HepG2 (cell line): ENCODE measurements at places on chromosomes 12 and 14. TPM values are rescaled to one million over a fixed set of nuclear protein-coding genes. Genes with fewer than 3 reads are reported as not detected.
A peak's percentile ranks its signal among the peaks of the same experiment; 100 is the strongest.

- no peak overlapping the region for H3K27ac ChIP-seq
- no peak overlapping the region for H3K4me3 ChIP-seq
- no peak for DNase-seq
- no peaks in the 10 kb centered on the region for H3K36me3 ChIP-seq
Measured at GRCh38 chr14:26929361-26929760, 331.5 kb upstream of the NOVA1 start.

DNA sequence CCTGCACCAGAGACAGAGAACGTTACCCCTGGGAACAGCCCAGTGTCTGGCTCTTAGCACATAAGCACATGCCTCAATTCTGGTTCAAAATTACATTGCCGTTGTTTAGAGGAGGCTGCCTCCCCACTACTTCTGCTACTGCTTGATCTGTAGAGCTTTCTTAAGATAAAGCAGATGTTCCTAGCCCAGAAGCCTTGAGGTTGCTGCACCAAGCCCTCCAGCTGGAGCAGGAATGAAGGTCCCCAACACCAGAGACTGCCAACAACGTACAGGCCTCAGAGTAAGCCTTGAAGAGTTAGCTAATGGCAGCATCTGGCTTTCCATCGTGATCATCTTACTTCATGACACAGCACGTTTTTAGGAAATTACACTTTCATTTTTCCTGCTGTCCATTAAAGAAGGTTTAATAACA lies 34.7 kb upstream of the AMIGO2 start:
- H3K27ac ChIP-seq, result no peak overlapping the region
- no peaks in the 10 kb centered on the region for H3K4me1 ChIP-seq
- no peaks in the 10 kb centered on the region for H3K27me3 ChIP-seq
- no peak overlapping the region for H3K4me3 ChIP-seq
- DNase-seq, result no peak

DNA sequence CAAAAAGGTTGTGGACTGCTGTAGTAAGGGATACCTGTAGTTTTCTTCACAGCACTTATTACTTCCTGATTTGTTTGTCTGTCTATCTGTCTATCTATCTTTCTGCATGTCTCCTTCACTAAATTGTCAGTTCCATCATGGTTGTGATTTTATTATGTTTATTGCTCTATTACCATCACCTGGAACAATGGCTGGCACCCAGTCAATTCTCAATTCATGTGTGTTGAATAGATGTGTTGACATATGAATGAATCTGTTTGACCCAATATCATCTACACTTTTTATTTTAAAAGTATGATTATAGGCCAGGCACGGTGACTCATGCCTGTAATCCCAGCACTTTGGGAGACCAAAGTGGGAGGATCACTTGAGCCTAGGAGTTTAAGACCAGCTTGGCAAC lies 224.4 kb downstream of the NUBPL start:
- no peak for DNase-seq
- no peaks in the 10 kb centered on the region for H3K4me1 ChIP-seq
- H3K27me3 ChIP-seq, result no peaks in the 10 kb centered on the region
- no peak overlapping the region for H3K27ac ChIP-seq
- no peak overlapping the region for H3K4me3 ChIP-seq

GRCh38 chr12:85076688-85077430 lies 40.7 kb downstream of the LRRIQ1 start:
- peak; percentile 43 for DNase-seq
- no peak overlapping the region for H3K27ac ChIP-seq
- H3K4me1 ChIP-seq, result no peaks in the 10 kb centered on the region
- no peaks in the 10 kb centered on the region for H3K27me3 ChIP-seq
- no peaks in the 10 kb centered on the region for H3K36me3 ChIP-seq

- H3K4me3 ChIP-seq, result peak overlapping the region; percentile 26; the same call in 1 of the 2 replicates
- peaks cover 13% of the 10 kb centered on the region; the same call in 1 of the 3 replicates for H3K27me3 ChIP-seq
- no peaks in the 10 kb centered on the region for H3K36me3 ChIP-seq
- DNase-seq, result peak; percentile 43
- peaks cover 6% of the 10 kb centered on the region for H3K4me1 ChIP-seq
Measured at GRCh38 chr12:8018666-8019581, 13.6 kb upstream of the FOXJ2 start.

DNA sequence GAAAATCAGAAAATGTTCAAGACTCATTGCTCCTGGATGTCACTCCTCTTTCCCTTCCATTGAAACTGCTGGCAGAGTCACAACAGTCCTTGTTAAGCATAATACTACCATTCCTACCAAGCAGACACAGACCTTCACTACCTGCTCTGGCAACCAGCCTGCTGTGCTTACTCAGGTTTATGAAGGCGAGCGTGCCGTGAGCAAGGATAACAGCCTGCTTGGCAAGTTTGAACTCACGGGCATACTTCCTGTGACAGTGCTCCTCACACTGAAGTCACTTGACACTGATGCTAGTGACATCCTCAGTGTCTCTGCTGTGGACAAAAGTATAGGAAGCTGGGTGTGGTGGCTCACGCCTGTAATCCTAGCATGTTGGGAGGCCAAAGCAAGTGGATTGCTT lies 15.7 kb upstream of the PHETA1 start:
- DNase-seq, result no peak
- no peaks in the 10 kb centered on the region for H3K36me3 ChIP-seq
- H3K27ac ChIP-seq, result no peak overlapping the region
- peaks cover 10% of the 10 kb centered on the region; the same call in 1 of the 2 replicates for H3K4me1 ChIP-seq
- H3K27me3 ChIP-seq, result peaks cover 6% of the 10 kb centered on the region

GRCh38 chr12:48045061-48045846 lies 41.0 kb upstream of the COL2A1 start:
- no peak for DNase-seq
- peaks cover 50% of the 10 kb centered on the region; the same call in 2 of the 3 replicates for H3K36me3 ChIP-seq
- no peak overlapping the region for H3K4me3 ChIP-seq
- H3K4me1 ChIP-seq, result no peaks in the 10 kb centered on the region
- H3K27me3 ChIP-seq, result no peaks in the 10 kb centered on the region
- no peak overlapping the region for H3K27ac ChIP-seq

DNA sequence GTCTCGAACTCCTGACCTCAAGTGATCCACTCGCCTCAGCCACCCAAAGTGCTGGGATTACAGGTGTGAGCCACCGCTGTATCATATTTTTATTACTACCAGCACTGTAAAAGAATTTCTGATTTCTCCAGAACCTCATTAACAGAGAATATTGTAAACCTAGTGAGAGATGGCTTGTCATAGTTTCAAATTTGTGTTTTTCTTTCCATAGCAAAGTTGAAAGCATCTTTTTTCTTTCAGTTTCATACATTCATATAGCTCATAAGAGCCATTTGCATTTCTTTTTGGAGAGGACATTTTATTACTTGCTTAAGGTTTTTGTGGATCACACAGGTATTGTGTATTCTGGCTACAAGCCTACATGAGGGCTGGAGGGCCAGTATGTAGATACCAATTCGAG lies 58.0 kb downstream of the MIS18BP1 start:
- H3K36me3 ChIP-seq, result peaks cover 9% of the 10 kb centered on the region; the same call in 1 of the 3 replicates
- no peaks in the 10 kb centered on the region for H3K27me3 ChIP-seq
- H3K4me3 ChIP-seq, result no peak overlapping the region
- no peaks in the 10 kb centered on the region for H3K4me1 ChIP-seq
- no peak overlapping the region for H3K27ac ChIP-seq

DNA sequence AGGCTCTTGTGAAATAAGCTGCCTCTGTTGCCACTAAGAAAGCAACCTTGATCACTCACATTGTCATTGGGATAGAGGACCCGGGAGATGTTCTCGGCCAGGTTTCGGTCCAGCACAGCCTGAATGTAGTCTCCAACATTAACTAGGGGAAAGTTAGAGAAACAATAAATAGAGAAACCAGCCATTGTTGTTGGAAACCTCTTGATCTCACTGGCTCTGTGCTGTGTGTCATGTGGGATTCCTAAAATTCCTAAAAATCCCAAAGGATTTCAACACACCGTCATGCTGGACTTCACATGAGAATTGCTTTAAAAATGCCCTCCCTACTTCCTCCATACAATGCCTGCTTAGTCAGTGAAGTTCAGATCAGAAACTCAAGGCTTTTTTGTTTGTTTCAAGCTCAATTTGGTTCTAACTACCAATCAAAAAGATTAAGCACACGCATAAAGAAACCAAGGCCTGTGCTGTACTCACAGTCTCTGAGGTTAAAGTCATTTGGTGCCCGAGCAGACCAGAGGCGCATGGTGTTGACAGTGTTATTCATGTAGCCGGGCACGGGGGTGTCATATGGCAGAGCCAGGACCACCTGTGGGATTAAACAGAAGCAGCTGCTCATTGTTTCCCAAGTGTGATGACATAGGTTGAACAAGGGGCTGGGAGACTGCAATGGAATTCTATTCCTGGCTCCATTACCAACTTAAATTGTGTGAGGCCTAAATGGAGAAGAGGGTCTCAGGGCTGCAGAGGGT lies 23.6 kb downstream of the PYGL start:
- peaks cover 46% of the 10 kb centered on the region for H3K4me1 ChIP-seq
- peaks cover 53% of the 10 kb centered on the region for H3K36me3 ChIP-seq
- H3K27me3 ChIP-seq, result no peaks in the 10 kb centered on the region
- DNase-seq, result peak; percentile 90
- no peak overlapping the region for H3K4me3 ChIP-seq

DNA sequence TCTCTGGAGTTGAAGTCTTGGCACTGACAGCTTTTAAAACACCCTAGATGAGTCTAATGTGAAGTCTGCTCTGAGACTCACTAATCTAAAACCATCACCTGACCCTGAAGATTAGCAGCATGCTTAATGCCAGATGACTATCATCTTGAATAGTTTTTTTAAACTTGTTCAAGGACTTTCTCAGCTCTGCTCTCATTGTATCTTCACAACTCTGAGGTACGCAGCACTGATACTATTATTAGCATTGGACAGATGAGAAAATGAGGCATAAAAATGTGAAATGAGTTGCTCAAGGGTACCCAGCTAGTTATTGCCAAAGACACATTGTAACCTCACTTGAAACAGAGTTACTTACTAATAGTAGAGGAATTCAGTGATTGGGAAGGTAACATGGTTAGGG lies 4.8 kb downstream of the SLC38A1 start:
- peaks cover 78% of the 10 kb centered on the region for H3K4me1 ChIP-seq
- DNase-seq, result no peak
- no peaks in the 10 kb centered on the region for H3K36me3 ChIP-seq
- H3K27me3 ChIP-seq, result no peaks in the 10 kb centered on the region
- no peak overlapping the region for H3K4me3 ChIP-seq

- no peak for DNase-seq
- no peak overlapping the region for H3K27ac ChIP-seq
- no peaks in the 10 kb centered on the region for H3K4me1 ChIP-seq
- H3K4me3 ChIP-seq, result no peak overlapping the region
- H3K36me3 ChIP-seq, result no peaks in the 10 kb centered on the region
- H3K27me3 ChIP-seq, result no peaks in the 10 kb centered on the region
Measured at GRCh38 chr14:84323978-84324377, 1206.0 kb upstream of the FLRT2 start.

DNA sequence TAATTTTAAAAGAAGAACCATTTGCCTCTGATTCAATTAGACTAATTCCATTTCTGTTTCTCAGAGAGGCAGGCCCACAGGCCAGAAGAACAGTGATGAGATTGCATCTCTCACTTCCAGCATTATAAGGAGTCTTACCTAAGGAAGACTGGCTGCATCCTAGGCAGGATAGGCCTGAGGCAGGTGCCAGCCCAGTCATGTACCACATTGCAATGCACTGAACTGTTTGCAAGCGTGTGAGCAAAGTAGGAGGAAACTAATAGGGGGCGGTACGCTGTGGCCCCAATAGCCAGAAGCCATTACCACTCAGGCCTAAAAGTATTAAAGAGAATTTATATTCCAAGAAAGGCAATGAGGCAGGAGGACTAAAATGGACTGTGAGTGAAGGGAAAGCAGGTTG lies 12.1 kb upstream of the CNIH1 start:
- H3K27me3 ChIP-seq, result no peaks in the 10 kb centered on the region
- DNase-seq, result no peak
- peaks cover 38% of the 10 kb centered on the region for H3K4me1 ChIP-seq
- H3K27ac ChIP-seq, result no peak overlapping the region

- no peaks in the 10 kb centered on the region; the same call in 2 of the 3 replicates for H3K27me3 ChIP-seq
- H3K4me3 ChIP-seq, result no peak overlapping the region
- no peaks in the 10 kb centered on the region for H3K36me3 ChIP-seq
- no peak for DNase-seq
- no peak overlapping the region for H3K27ac ChIP-seq
- no peaks in the 10 kb centered on the region for H3K4me1 ChIP-seq
Measured at GRCh38 chr12:104622928-104623327, 166.2 kb downstream of the CHST11 start.

DNA sequence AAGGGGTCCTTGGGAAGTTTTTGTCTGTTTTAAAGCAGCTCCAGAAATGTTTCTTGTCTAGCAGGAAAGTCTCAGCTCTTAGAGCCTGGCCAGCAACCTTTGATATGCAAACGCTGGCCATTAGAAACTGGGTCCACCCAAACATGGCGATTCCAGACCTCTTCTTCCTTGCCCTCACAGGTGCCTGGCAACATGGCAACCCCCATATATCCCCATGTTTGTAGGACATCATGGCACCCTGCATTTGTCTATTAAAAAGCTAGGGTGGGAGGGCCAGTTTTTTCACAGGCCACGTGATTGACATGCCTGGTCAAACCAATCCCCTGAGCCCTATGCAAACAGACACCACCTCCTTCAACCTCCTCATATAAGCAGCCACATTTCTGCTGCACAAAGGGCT lies 848.7 kb upstream of the FOXG1 start:
- H3K27ac ChIP-seq, result no peak overlapping the region
- H3K4me3 ChIP-seq, result no peak overlapping the region
- H3K27me3 ChIP-seq, result no peaks in the 10 kb centered on the region
- no peaks in the 10 kb centered on the region for H3K36me3 ChIP-seq

DNA sequence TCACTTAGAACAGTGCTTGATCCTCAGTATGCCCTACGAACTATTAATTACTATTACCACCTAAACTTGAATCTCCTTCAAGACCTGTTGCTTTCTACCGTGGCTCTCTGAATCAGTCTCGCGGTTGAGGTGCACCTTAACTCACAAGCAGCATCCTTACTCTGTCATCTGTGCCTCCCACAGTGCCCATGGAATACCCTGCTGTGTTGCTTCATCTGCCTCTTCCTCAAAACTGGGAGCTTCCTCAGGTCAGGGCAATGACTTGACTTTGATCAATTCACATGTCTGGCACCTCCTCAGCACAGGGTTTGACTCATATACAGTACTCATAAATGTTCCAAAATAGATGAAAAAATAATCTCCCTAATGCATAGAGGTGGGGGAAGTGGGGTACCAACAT lies 305.9 kb downstream of the NUAK1 start:
- H3K27me3 ChIP-seq, result no peaks in the 10 kb centered on the region
- no peaks in the 10 kb centered on the region for H3K4me1 ChIP-seq
- H3K4me3 ChIP-seq, result no peak overlapping the region

- DNase-seq, result no peak
- no peak overlapping the region for H3K4me3 ChIP-seq
- no peak overlapping the region for H3K27ac ChIP-seq
- no peaks in the 10 kb centered on the region for H3K36me3 ChIP-seq
- H3K4me1 ChIP-seq, result no peaks in the 10 kb centered on the region
Measured at GRCh38 chr14:85607651-85608081, 77.7 kb downstream of the FLRT2 start.

- no peaks in the 10 kb centered on the region for H3K27me3 ChIP-seq
- no peak overlapping the region for H3K27ac ChIP-seq
- no peaks in the 10 kb centered on the region for H3K36me3 ChIP-seq
- no peak overlapping the region for H3K4me3 ChIP-seq
- no peak for DNase-seq
- peaks cover 34% of the 10 kb centered on the region for H3K4me1 ChIP-seq
Measured at GRCh38 chr12:95343461-95344230, 126.0 kb downstream of the VEZT start.

- no peak overlapping the region for H3K27ac ChIP-seq
- H3K4me3 ChIP-seq, result no peak overlapping the region
- no peaks in the 10 kb centered on the region for H3K27me3 ChIP-seq
- H3K4me1 ChIP-seq, result no peaks in the 10 kb centered on the region
Measured at GRCh38 chr12:69879007-69879960, 54.3 kb downstream of the MYRFL start.

The TAS2R30 gene
- 0.29 and 0.42 TPM in 2 replicates for polyA plus RNA-seq

The MUCL1 gene
- polyA plus RNA-seq, result not detected in 2 replicates

The TUBA1B gene
- polyA plus RNA-seq, result 1,008 and 1,353 TPM in 2 replicates
